ENCODE measurements at places on chromosomes 12 and 14.
A peak's percentile ranks its signal among the peaks of the same experiment; 100 is the strongest.

DNA sequence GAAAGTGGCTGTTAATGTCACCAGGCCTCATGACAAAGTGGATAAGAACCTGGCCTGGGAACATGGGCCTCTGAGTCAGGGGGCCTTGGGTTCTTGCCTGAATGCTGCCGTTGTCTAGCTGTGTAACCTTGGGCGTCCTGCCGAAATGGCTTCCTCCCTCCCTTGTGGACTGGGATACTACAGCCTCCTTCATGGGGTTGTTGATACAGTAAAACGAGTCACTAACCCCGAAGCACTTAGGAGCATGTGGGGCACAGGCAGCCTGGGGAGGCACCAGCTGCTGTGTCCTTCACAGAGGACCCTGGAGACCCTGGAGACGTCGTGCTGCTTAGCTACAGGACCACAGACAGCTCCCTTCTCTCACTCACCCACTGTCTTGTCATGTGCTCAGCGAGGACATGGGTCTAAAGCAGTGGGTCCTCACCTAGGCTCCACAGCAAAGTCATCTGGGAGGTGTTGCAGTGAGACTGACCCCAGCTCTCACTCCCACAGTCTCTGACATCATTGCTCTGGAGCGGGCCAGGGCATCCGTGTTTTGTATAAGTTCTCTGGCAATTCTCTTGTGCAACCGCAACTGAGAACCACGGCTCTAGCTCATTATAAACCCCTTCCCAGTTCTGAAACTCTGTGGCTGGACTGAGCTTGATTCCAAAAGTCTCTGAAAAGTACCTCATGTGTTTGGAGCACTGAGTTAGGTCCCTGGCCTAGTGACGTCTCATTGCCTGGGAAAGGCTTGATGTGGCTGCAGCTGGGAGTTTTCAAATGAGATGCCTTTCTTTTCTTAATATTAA, 42.1 kb downstream of the SERPINA3 start:
- H3K4me3 ChIP-seq: no peak overlapping the region
- H3K4me1 ChIP-seq: peaks cover 3% of the 10 kb centered on the region
- no peaks in the 10 kb centered on the region for H3K36me3 ChIP-seq
- no peak overlapping the region for H3K27ac ChIP-seq

DNA sequence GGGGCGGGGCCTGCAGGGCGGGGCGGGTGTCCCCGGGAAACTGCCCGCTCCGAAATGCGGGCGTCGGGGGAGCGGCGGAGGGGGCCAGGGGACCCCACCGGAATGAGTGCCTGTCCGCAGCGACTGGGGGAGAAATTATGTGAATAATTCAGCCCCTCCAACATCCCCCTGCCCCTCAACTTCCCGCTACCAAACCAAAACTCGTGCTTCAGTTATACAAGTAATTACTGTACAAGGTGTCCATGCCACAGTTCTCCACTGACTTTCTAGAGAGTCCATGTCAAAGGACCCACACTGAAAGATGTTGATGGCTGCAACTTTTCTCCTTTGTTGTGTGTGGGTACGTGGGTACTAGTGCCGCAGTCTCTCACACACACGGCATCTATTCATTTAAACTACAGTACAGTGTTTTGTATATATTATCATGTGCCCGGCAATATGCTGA, 414 bp upstream of the CDK17 start:
- no peaks in the 10 kb centered on the region for H3K27me3 ChIP-seq
- H3K4me3 ChIP-seq: peak overlapping the region; percentile 79
- peaks cover 37% of the 10 kb centered on the region for H3K4me1 ChIP-seq
- no peak for DNase-seq
- peak overlapping the region; percentile 62 for H3K27ac ChIP-seq

- no peak for DNase-seq
- H3K36me3 ChIP-seq: peaks cover 2% of the 10 kb centered on the region
- no peak overlapping the region for H3K4me3 ChIP-seq
- no peaks in the 10 kb centered on the region for H3K27me3 ChIP-seq
- no peak overlapping the region for H3K27ac ChIP-seq
Observed at GRCh38 chr12:24724814-24725213, 224.1 kb downstream of the BCAT1 start.

- H3K27ac ChIP-seq: peak overlapping the region; percentile 53
- no peak overlapping the region for H3K4me3 ChIP-seq
- H3K36me3 ChIP-seq: no peaks in the 10 kb centered on the region
- DNase-seq: no peak
- H3K4me1 ChIP-seq: peaks cover 47% of the 10 kb centered on the region
- no peaks in the 10 kb centered on the region for H3K27me3 ChIP-seq
Observed at GRCh38 chr14:69696633-69697557, 70.0 kb upstream of the SRSF5 start.

- no peak overlapping the region for H3K27ac ChIP-seq
- peaks cover 3% of the 10 kb centered on the region for H3K4me1 ChIP-seq
- no peaks in the 10 kb centered on the region for H3K27me3 ChIP-seq
Observed at GRCh38 chr14:76940021-76940760, 88.3 kb downstream of the IRF2BPL start.

DNA sequence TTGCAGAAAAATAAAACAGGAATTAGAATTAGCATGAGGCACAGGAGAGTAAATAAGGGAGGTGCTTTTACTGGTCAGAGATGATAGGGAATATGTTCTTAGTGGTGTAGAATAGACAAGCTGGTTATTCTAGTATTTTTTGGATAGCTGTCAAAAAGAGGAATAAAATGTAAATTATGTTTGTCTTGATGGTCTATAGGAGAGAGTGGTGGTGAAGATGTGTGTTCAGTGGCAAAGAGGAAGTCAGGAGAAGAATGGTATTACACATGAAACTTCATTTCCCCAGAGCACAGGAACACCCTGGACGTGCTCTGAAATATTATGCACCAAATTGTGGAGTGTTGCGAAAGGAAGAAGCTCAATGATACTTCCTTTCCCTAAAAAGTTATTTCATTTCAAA, 27.8 kb downstream of the MUCL1 start:
- no peak for DNase-seq
- H3K36me3 ChIP-seq: no peaks in the 10 kb centered on the region
- H3K27ac ChIP-seq: no peak overlapping the region
- no peaks in the 10 kb centered on the region for H3K4me1 ChIP-seq
- H3K27me3 ChIP-seq: peaks cover 3% of the 10 kb centered on the region

GRCh38 chr12:53004582-53004981, 1.7 kb upstream of the EIF4B start:
- no peak for DNase-seq
- peaks cover 24% of the 10 kb centered on the region for H3K4me1 ChIP-seq
- no peaks in the 10 kb centered on the region for H3K36me3 ChIP-seq

- no peak overlapping the region for H3K4me3 ChIP-seq
- no peak for DNase-seq
- H3K36me3 ChIP-seq: no peaks in the 10 kb centered on the region
- no peak overlapping the region for H3K27ac ChIP-seq
- H3K4me1 ChIP-seq: peaks cover 10% of the 10 kb centered on the region
Observed at GRCh38 chr12:104519190-104520019, 62.7 kb downstream of the CHST11 start.

- peaks cover 24% of the 10 kb centered on the region for H3K4me1 ChIP-seq
- no peak overlapping the region for H3K4me3 ChIP-seq
- no peak for DNase-seq
- no peaks in the 10 kb centered on the region for H3K36me3 ChIP-seq
- no peak overlapping the region for H3K27ac ChIP-seq
- peaks cover 11% of the 10 kb centered on the region for H3K27me3 ChIP-seq
Observed at GRCh38 chr12:67920413-67920812, 68.8 kb upstream of the IFNG-AS1 start.

GRCh38 chr14:68306265-68306933, 486.5 kb downstream of the ZFP36L1 start:
- H3K4me3 ChIP-seq: peak overlapping the region; percentile 4
- no peaks in the 10 kb centered on the region for H3K27me3 ChIP-seq
- no peak for DNase-seq
- H3K4me1 ChIP-seq: peaks cover 41% of the 10 kb centered on the region

GRCh38 chr14:101357559-101358319, 203.6 kb upstream of the DIO3 start:
- H3K27me3 ChIP-seq: peaks cover 23% of the 10 kb centered on the region
- H3K27ac ChIP-seq: no peak overlapping the region
- H3K4me1 ChIP-seq: peaks cover 7% of the 10 kb centered on the region
- DNase-seq: no peak
- no peak overlapping the region for H3K4me3 ChIP-seq

GRCh38 chr14:76657846-76658245, 103.4 kb upstream of the VASH1 start:
- no peak overlapping the region for H3K4me3 ChIP-seq
- H3K27me3 ChIP-seq: peaks cover 26% of the 10 kb centered on the region
- no peak for DNase-seq
- H3K4me1 ChIP-seq: no peaks in the 10 kb centered on the region
- H3K36me3 ChIP-seq: no peaks in the 10 kb centered on the region
- H3K27ac ChIP-seq: no peak overlapping the region

GRCh38 chr12:90029317-90029716, 320.7 kb upstream of the ATP2B1 start:
- no peak for DNase-seq
- H3K27ac ChIP-seq: no peak overlapping the region
- no peaks in the 10 kb centered on the region for H3K27me3 ChIP-seq
- H3K4me3 ChIP-seq: no peak overlapping the region
- H3K36me3 ChIP-seq: no peaks in the 10 kb centered on the region
